ENCODE measurements at places on chromosomes 2 and 18.

GRCh38 chr2:196307775-196308305 lies 136.5 kb upstream of the STK17B start:
- no peak for DNase-seq

DNA sequence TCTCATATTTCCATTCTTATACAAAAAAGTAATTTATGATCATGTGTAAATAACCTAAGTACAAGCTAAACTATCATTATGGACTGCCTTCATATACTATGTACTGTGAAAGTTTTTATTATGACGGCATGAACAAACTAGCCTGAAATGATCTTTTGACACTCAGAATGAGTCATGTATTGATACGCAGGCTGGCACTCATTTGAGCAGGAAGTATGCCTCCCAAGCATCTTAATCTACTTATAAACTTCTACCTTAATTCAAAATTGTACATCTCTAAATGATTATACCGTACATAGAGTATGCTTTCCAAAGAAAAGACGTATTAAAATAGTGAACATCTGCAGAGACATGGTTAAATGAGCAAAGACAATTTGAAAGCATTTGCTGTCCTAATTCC lies 207.1 kb upstream of the SPOPL start:
- no peak for DNase-seq

DNA sequence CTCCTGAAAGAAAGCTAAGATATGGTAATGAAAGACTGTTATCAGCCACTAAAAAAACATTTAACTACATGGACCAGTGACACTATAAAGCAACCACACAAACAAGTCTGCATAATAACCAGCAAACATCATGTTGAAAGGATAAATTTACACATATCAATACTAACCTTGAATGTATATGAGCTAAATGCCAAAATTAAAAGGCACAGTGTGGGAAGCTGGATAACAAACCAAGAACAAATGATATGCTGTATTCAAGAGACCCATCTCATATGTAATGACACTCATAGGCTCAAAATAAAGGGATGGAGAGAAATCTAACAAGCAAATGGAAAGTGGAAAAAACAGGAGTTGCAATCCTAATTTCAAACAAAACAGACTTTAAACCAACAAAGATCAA lies 213.1 kb upstream of the CDH2 start:
- no peak for DNase-seq

DNA sequence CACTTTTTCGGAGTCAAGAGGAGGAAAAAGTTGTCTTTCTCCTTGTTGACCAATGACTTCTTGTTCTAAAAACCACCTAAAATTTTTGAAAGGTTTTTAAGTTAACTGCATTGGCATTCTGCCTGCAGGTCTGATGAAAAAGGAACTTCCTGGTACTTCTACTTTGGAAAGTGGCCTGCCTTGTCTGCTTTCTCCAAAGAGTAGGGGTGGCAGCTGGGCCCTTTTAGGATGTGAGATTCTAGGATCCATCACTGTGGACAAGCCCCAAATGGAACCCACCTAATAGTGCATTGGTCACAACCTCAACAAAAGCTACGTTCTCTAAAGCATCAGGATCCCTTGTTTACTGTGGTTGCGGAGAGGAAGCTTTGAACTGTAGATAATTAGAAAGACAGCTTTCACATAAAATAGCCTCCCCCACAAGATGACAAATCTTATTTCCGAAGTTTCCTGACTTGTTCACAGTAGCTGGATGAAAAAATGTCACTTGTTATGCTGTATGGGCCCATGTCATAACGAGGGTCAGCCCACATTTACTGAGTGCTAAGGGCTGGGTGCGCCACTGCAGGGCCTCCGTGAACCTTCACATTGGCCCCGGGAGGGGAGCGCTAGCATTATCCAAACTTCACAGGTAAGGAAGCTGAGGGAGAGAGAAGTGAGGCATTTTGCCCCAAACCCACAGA lies 17.4 kb downstream of the ASPRV1 start:
- DNase-seq = no peak
